ENCODE measurements at places on chromosomes 3 and 15.

GRCh38 chr3:120641696-120642246 lies 40.3 kb downstream of the HGD start:
- DNase-seq = no peak
- no peaks in the 10 kb centered on the region for H3K36me3 ChIP-seq
- no peaks in the 10 kb centered on the region for H3K4me1 ChIP-seq
- no peaks in the 10 kb centered on the region for H3K27me3 ChIP-seq
- no peak overlapping the region for H3K4me3 ChIP-seq
- H3K27ac ChIP-seq = no peak overlapping the region

- DNase-seq = no peak
- H3K27ac ChIP-seq = no peak overlapping the region
- H3K4me3 ChIP-seq = no peak overlapping the region
- no peaks in the 10 kb centered on the region for H3K4me1 ChIP-seq
These were observed 343.2 kb upstream of the ADAMTS9 start for GRCh38 chr3:65030847-65031463.

- no peak overlapping the region for H3K27ac ChIP-seq
- H3K4me1 ChIP-seq = no peaks in the 10 kb centered on the region
- peak; percentile 76 for DNase-seq
- H3K36me3 ChIP-seq = no peaks in the 10 kb centered on the region
- H3K4me3 ChIP-seq = no peak overlapping the region
These were observed 76.7 kb upstream of the STRIT1 start for GRCh38 chr3:155370198-155370597.

GRCh38 chr3:102038477-102039142 lies 189.3 kb downstream of the NFKBIZ start:
- no peaks in the 10 kb centered on the region for H3K4me1 ChIP-seq
- H3K36me3 ChIP-seq = no peaks in the 10 kb centered on the region
- no peak overlapping the region for H3K4me3 ChIP-seq
- H3K27ac ChIP-seq = no peak overlapping the region

Measured in spinal cord (tissue), 10 donors.